ENCODE measurements at places on chromosomes 3 and 15. TPM values are rescaled to one million over a fixed set of nuclear protein-coding genes. Genes with fewer than 3 reads are reported as not detected.

Gene RLBP1
- not detected for total RNA-seq

Gene GPR171
- total RNA-seq = 0.29 TPM

Gene MUC20
- 28.9 TPM for total RNA-seq

Gene ESYT3
- not detected for total RNA-seq

Gene NMD3
- total RNA-seq = 42.6 TPM

Gene BDH1
- total RNA-seq = 102 TPM

Gene KIF23
- total RNA-seq = 1.4 TPM

Gene GRAMD1C
- total RNA-seq = 7.6 TPM

Gene EXD1
- total RNA-seq = not detected

Gene KLF15
- 90.3 TPM for total RNA-seq

Gene FAM227B
- 2.1 TPM for total RNA-seq

Gene RETNLB
- total RNA-seq = not detected

Gene SLC6A6
- 2.0 TPM for total RNA-seq

Gene TYRO3
- total RNA-seq = 2.1 TPM

Gene HCLS1
- 16.4 TPM for total RNA-seq

Data from right lobe of liver (tissue), 6 donors.